ENCODE measurements at places on chromosomes 11 and 22. TPM values are rescaled to one million over a fixed set of nuclear protein-coding genes. Genes with fewer than 3 reads are reported as not detected.

- H3K36me3 ChIP-seq: peaks cover 21% of the 10 kb centered on the region
- no peaks in the 10 kb centered on the region for H3K27me3 ChIP-seq
Measured at GRCh38 chr11:44066732-44067141, 667 bp downstream of the ACCS start.

- H3K4me3 ChIP-seq: no peak overlapping the region
- no peak overlapping the region for H3K27ac ChIP-seq
- H3K4me1 ChIP-seq: no peaks in the 10 kb centered on the region
- H3K27me3 ChIP-seq: peaks cover 10% of the 10 kb centered on the region
Measured at GRCh38 chr22:44422746-44423380, 75.2 kb downstream of the RTL6 start.

DNA sequence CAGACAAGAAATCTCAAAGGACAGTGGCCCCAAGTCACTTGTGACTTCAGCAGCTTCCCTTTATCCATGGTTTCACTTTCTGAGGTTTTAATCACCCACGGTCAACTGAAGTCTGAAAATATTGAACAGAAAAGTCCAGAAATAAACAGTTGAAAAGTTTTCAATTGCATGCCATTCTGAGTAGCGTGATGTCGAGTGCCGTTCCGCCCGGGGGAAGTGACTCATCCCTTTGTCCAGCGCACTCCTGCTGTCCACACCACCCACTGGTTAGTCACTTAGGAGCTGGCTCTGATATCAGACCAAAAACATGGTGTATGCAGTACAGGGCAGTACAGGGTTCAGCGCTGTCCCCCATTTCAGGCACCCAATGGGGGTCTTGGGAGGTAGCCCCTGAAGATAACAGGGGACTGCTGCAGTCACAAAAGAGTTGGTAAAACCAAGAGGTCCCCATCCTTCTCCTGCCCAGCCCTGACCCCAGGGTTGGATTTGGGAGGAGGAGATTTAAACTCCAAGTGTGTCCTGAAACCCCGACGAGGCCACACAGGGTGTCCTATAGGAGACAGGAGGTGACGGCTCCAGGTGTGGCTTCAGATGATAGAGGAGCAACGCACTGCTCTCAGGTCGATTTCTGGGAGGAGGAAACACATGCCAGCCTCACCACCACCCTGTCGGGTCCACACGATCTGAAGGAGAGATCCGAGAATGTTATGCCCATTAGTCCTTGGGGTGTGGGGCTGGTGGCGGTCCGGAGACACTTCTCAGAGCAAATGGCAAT lies 390.1 kb downstream of the CTTN start:
- H3K4me3 ChIP-seq: no peak overlapping the region
- H3K4me1 ChIP-seq: no peaks in the 10 kb centered on the region
- no peaks in the 10 kb centered on the region for H3K27me3 ChIP-seq
- no peak overlapping the region for H3K27ac ChIP-seq
- no peak for DNase-seq

- peaks cover 84% of the 10 kb centered on the region for H3K4me1 ChIP-seq
- peak overlapping the region; percentile 99 for H3K4me3 ChIP-seq
- DNase-seq: no peak
- no peaks in the 10 kb centered on the region for H3K27me3 ChIP-seq
Measured at GRCh38 chr11:61332281-61332796, 566 bp downstream of the DDB1 start.

DNA sequence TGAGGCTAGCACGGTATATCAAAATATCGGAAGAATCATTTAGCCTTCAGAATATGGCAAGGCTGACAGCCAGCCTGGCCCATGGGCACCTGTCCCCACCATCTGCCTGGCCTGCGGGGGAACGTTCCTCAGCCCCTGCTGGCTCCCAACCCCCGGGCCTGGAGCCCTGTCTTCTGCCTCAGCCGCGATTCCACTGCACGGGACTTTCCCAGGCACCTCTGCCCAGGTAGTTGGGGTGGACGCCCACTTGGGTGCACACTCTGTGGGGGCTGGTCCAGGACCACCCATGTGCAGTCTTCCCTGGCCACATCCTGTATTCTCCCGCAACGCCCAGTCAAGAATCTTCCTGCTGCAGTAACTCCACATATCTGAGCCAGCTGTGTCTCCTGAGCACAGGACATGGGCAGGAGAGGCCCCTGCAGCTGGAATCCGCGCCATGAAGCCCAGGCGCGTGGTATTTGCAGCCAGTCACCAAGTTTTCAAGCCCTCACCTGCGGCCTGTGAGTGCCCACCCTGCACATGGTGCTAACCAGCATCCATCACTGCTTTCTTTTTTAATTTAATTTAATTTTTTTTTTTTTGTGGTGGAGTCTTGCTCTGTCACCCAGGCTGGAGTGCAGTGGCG lies 77.9 kb downstream of the KCNQ1 start:
- H3K27me3 ChIP-seq: no peaks in the 10 kb centered on the region
- no peaks in the 10 kb centered on the region for H3K36me3 ChIP-seq
- peaks cover 12% of the 10 kb centered on the region for H3K4me1 ChIP-seq
- DNase-seq: peak; percentile 9
- H3K4me3 ChIP-seq: no peak overlapping the region

- peaks cover 69% of the 10 kb centered on the region for H3K36me3 ChIP-seq
- no peak for DNase-seq
- no peak overlapping the region for H3K4me3 ChIP-seq
- H3K27me3 ChIP-seq: no peaks in the 10 kb centered on the region
Measured at GRCh38 chr22:30297991-30298701, 8.8 kb upstream of the CASTOR1 start.

GRCh38 chr11:96043291-96043690 lies 119.4 kb upstream of the MTMR2 start:
- H3K4me3 ChIP-seq: no peak overlapping the region
- H3K36me3 ChIP-seq: peaks cover 11% of the 10 kb centered on the region
- H3K4me1 ChIP-seq: peaks cover 8% of the 10 kb centered on the region
- no peak overlapping the region for H3K27ac ChIP-seq
- H3K27me3 ChIP-seq: no peaks in the 10 kb centered on the region
- DNase-seq: no peak

- H3K27ac ChIP-seq: no peak overlapping the region
- H3K4me1 ChIP-seq: no peaks in the 10 kb centered on the region
- peaks cover 3% of the 10 kb centered on the region for H3K27me3 ChIP-seq
- H3K36me3 ChIP-seq: no peaks in the 10 kb centered on the region
- H3K4me3 ChIP-seq: no peak overlapping the region
- no peak for DNase-seq
Measured at GRCh38 chr22:45538281-45538680, 35.6 kb downstream of the FBLN1 start.

GRCh38 chr11:709109-709997 lies 3.3 kb downstream of the EPS8L2 start:
- DNase-seq: no peak
- no peak overlapping the region for H3K4me3 ChIP-seq
- H3K4me1 ChIP-seq: peaks cover 9% of the 10 kb centered on the region

DNA sequence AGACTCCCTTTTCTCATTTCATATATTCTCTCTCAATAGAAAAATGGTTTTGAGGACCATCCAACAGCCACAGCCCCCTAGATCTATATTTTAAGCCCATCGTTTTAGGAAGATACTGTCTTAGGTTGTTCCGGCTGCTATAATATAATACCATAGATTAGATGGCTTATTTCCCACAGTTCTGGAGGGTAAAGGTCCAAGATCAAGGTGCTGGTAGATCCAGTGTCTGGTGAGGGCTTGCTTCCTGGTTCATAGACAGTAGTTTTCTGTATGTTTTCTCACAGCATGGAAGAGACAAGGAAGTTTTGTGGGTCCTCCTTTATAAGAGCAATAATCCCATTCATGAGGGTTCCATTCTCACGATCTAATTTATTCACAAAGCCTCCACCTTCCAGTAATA lies 215.1 kb downstream of the AASDHPPT start:
- H3K4me3 ChIP-seq: no peak overlapping the region
- H3K27ac ChIP-seq: no peak overlapping the region
- DNase-seq: no peak
- no peaks in the 10 kb centered on the region for H3K4me1 ChIP-seq
- no peaks in the 10 kb centered on the region for H3K36me3 ChIP-seq

DNA sequence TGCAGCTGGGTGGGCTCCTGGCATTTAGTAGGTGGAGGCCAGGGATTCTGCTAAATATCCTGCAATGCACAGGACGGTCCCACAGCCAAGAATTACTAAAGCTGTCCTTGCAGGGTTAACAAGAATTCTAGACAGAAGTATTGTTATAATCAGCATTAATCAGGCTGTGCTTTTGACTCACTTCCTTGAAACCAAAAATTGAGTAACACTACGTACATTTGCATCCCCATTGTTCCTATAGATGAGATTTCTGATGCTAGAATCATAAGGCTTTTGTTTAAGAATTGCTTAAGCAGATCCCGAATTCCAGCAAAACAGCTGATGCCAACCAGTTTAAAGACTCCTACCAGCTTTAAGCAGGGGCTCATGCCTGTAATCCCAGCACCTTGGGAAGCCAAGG lies 11.4 kb downstream of the SLC6A5 start:
- no peaks in the 10 kb centered on the region for H3K36me3 ChIP-seq
- peaks cover 6% of the 10 kb centered on the region for H3K4me1 ChIP-seq
- DNase-seq: no peak

GRCh38 chr11:69361466-69361865 lies 67.5 kb downstream of the MYEOV start:
- peaks cover 4% of the 10 kb centered on the region for H3K27me3 ChIP-seq
- no peaks in the 10 kb centered on the region for H3K4me1 ChIP-seq
- H3K27ac ChIP-seq: no peak overlapping the region
- no peak for DNase-seq
- H3K36me3 ChIP-seq: no peaks in the 10 kb centered on the region

GRCh38 chr22:37343348-37343747 lies 61.0 kb downstream of the CYTH4 start:
- no peaks in the 10 kb centered on the region for H3K36me3 ChIP-seq
- no peak for DNase-seq
- no peak overlapping the region for H3K27ac ChIP-seq
- H3K4me3 ChIP-seq: no peak overlapping the region
- H3K27me3 ChIP-seq: peaks cover 13% of the 10 kb centered on the region
- no peaks in the 10 kb centered on the region for H3K4me1 ChIP-seq

DNA sequence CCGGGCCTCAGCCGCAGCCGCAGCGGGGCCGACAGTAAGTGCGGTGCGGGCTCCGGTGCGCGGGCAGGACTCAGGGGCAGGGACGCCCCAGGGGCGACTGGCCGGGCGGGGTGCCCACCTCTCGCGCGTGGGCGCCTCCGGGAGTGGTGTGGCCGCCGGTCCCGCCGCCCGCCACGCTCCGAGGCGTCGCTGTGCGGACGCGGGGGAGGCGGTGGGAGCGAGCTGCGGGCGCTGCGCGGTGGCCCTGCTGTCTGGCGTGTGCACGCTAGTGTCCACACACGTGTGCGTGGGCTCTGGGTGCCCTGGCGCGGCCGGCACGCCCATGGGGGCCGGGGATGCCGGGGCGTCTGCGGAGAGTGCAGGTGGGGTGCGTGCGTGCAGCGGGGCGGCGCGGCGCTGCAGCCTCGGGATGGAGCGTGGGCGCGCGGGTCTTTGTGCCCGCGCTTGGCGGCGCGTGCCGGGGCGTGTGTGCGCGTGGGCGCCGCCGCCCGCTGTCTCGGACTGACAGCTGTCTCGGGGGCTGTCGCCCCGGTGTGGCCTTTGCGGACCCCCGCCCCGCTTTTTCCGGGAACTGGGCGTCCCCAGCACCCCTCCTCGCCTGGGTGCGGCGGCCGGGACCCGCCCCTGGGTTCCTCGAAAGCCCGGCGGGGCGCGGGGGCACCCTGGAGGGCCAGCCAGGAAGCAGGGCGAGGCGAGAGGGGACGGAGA lies 804 bp downstream of the KCNK4 start:
- peaks cover 12% of the 10 kb centered on the region for H3K4me1 ChIP-seq
- DNase-seq: no peak
- peaks cover 51% of the 10 kb centered on the region for H3K27me3 ChIP-seq
- H3K4me3 ChIP-seq: no peak overlapping the region
- H3K36me3 ChIP-seq: peaks cover 6% of the 10 kb centered on the region

DNA sequence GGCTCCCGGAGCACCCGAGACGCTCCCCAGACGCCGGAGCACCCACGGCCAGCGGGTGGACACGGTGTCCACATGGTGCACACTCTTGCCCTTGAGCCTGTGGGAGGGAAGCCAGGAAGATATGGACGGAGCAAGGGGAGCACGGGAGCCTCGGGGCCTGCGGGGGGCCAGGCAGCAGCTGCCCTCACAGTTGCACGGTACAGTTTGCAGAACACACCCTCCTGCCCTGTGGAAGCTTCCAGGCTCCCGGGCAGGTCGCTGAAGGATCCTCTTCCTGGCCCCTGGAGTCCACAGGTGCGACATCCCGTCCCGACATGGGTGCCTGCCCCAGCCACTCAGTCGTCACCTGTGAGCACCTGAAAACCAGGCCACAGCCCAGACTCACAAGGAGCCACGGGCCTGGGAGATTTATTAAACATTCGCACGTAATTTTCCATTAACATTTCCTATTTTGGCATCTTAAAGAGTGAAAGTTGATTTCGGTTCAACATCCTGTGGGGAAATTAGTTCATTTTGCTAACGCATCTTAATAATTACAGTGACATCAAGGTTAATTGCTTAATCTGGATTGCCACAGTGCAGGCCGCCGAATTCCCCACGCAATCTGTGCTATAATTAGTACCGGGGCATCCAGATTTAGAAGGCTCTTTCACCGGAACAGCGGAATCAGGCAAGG lies 253.3 kb downstream of the BRD1 start:
- no peak for DNase-seq
- H3K27me3 ChIP-seq: no peaks in the 10 kb centered on the region
- no peak overlapping the region for H3K4me3 ChIP-seq
- no peaks in the 10 kb centered on the region for H3K4me1 ChIP-seq
- H3K36me3 ChIP-seq: no peaks in the 10 kb centered on the region

DNA sequence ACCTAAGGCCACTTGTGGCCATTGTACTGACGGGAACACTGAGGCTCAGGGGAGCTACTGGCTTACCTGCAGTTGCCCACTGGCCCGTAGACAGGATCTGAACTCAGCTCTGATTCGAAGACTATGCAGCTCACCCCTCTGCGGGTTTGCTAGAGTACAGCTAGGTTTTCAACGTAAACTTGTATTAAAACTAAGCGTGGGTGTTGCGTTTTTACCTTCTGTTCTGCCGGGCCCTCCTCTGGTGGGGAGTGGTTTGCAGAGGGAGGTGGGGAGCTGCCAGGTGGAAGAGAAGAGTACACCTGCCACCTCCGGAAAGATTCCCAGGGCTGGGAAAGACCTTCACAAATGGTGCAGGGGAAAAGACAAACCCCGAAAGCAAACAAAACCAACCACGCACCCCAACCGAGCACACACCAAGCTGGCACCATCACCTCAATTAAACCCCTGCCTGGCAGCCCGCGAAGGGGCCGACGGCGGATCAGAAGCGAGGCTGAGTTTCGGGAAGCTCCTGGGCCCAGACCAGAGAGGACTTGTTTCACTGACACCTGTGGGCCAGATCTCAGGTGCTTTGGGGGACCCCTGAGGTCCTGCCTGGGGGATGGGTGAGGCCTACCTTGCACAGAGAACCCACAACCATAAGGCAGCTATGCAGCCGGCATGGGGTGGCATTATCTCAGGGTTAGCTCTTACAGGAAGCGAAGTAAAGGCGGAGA lies 37.7 kb downstream of the SHISAL1 start:
- H3K4me1 ChIP-seq: no peaks in the 10 kb centered on the region
- no peaks in the 10 kb centered on the region for H3K36me3 ChIP-seq
- DNase-seq: no peak
- H3K27ac ChIP-seq: no peak overlapping the region
- H3K27me3 ChIP-seq: peaks cover 15% of the 10 kb centered on the region

- no peaks in the 10 kb centered on the region for H3K36me3 ChIP-seq
- no peaks in the 10 kb centered on the region for H3K4me1 ChIP-seq
- DNase-seq: no peak
Measured at GRCh38 chr22:45919504-45920286, 57.3 kb downstream of the WNT7B start.

- H3K36me3 ChIP-seq: no peaks in the 10 kb centered on the region
- H3K27ac ChIP-seq: no peak overlapping the region
- peaks cover 9% of the 10 kb centered on the region for H3K4me1 ChIP-seq
- H3K4me3 ChIP-seq: no peak overlapping the region
- H3K27me3 ChIP-seq: peaks cover 49% of the 10 kb centered on the region
Measured at GRCh38 chr11:34001557-34002064, 49.9 kb upstream of the CAPRIN1 start.

The MS4A14 gene
- total RNA-seq: not detected

The ZNRD2 gene
- total RNA-seq: 27.8 TPM

The SCGB2A2 gene
- total RNA-seq: not detected

The KLHL35 gene
- 0.60 TPM for total RNA-seq
